ENCODE measurements at places on chromosomes 6 and 20. TPM values are rescaled to one million over a fixed set of nuclear protein-coding genes. Genes with fewer than 3 reads are reported as not detected.

TCF15 gene
- polyA plus RNA-seq, result 0.39 TPM

OPN5 gene
- polyA plus RNA-seq, result not detected

PROKR2 gene
- polyA plus RNA-seq, result not detected

LBP gene
- not detected for polyA plus RNA-seq

PLEKHG1 gene
- polyA plus RNA-seq, result 8.1 TPM

PHACTR1 gene
- 0.55 TPM for polyA plus RNA-seq

SIM1 gene
- polyA plus RNA-seq, result not detected

ZSCAN31 gene
- 5.5 TPM for polyA plus RNA-seq

DEFB113 gene
- polyA plus RNA-seq, result not detected

CDSN gene
- polyA plus RNA-seq, result 0.02 TPM

COL9A3 gene
- 3.8 TPM for polyA plus RNA-seq

OR2H1 gene
- polyA plus RNA-seq, result not detected

CDH22 gene
- polyA plus RNA-seq, result 0.55 TPM

PRDM1 gene
- polyA plus RNA-seq, result 29.7 TPM

RPP21 gene
- 123 TPM for polyA plus RNA-seq

THBS2 gene
- 1.6 TPM for polyA plus RNA-seq

EPB41L2 gene
- polyA plus RNA-seq, result 7.8 TPM

STMND1 gene
- 0.53 TPM for polyA plus RNA-seq

ORC3 gene
- 8.5 TPM for polyA plus RNA-seq

SLC25A27 gene
- polyA plus RNA-seq, result 25.0 TPM

LY6G6F gene
- polyA plus RNA-seq, result not detected

WFDC10B gene
- 0.18 TPM for polyA plus RNA-seq

SMLR1 gene
- not detected for polyA plus RNA-seq

FILIP1 gene
- polyA plus RNA-seq, result 1.6 TPM

All from esophagus (tissue), 2 donors.